ENCODE measurements at places on chromosomes 4 and X. TPM values are rescaled to one million over a fixed set of nuclear protein-coding genes. Genes with fewer than 3 reads are reported as not detected.

- DNase-seq = no peak
Observed at GRCh38 chrX:48933757-48934156, 14.9 kb upstream of the PIM2 start.

GRCh38 chr4:129446074-129446473 is 350.1 kb downstream of the C4orf33 start:
- no peak for DNase-seq

DNA sequence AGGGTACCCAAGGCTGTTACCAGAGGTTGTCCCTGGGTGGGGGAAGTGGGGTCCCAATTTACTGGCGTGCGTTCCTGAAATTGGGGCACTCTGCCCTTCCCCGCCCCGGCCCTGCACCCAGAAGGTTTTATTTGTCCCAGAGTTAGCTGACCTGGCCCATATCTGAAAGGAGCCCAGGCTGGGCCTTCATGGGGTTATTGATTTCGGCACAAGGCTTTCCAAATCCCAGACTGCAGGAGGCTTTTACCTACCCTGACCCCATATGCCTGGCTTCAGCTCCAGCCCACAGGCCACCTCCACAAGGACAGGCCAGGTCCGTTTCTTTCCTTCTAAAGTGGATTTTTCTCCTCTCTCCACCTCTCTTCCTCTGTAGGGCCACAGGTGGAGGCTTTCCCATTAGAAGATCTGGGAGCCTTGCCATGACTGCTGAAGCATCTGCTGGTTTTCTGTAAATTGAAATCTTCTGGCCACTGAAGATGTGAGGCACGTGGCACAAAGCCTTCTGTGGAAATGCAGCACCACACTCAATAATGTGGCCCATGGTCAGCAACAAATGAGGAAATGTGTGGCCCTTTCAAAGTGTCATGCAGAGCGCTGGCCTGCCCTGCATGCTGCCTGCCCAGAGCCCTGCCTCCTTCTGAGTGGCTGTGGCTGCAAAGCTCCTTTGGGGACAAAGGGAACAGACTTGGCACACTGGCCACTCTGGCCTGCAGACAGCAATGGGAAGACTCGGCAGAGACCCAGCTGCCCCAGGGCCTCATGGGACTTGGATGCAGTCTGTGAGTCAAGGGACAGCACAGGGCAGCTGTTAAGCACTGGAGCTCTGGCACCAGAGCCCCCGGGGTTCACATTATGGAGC is 43.1 kb upstream of the MTM1 start:
- DNase-seq = no peak

GRCh38 chr4:133596459-133596858 is 447.4 kb downstream of the PCDH10 start:
- DNase-seq = no peak

- DNase-seq = no peak
Observed at GRCh38 chr4:168998596-168998995, 11.5 kb downstream of the CBR4 start.

DNA sequence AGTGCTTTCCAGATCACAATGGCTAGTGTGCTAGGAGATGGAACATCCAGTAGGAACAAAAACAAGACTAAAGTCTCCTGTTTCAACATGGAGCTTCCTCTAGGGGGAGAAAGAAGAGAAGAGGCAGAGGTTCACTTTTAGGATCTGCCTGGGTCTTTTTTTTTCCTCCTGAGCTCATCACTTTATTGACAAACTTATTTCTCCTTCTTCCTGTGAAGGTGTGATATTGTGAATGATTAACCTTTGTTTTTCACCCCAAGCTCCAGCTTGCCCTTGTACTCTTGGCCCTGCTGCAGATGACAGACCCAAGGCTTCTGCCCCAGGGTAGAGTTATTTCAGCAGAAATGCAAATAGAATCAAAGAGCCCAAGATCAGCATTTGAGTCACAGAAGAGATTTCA is 13.5 kb downstream of the PAGE4 start:
- DNase-seq = no peak

GRCh38 chrX:13219991-13220764 is 99.7 kb downstream of the ATXN3L start:
- DNase-seq = no peak

GRCh38 chr4:162894387-162894786 is 272.3 kb downstream of the NAF1 start:
- DNase-seq = no peak

- DNase-seq = no peak
Observed at GRCh38 chrX:111169141-111169540, 73.2 kb downstream of the PAK3 start.

DNA sequence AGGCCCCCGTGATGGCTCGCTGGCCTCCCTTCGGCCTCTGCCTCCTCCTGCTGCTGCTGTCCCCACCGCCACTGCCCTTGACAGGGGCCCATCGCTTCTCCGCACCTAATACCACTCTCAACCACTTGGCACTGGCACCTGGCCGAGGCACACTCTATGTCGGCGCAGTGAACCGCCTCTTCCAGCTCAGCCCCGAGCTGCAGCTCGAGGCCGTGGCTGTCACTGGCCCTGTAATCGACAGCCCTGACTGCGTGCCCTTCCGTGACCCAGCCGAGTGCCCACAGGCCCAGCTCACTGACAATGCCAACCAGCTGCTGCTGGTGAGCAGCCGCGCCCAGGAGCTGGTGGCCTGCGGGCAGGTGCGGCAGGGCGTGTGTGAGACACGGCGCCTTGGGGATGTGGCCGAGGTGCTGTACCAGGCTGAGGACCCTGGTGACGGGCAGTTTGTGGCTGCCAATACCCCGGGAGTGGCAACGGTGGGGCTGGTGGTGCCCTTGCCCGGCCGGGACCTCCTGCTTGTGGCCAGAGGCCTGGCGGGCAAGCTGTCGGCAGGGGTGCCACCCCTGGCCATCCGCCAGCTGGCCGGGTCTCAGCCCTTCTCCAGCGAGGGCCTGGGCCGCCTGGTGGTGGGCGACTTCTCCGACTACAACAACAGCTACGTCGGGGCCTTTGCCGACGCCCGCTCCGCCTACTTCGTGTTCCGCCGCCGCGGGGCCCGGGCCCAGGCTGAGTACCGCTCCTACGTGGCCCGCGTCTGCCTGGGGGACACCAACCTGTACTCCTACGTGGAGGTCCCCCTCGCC is 3.0 kb downstream of the PLXNB3 start:
- peak; percentile 59 for DNase-seq

DNA sequence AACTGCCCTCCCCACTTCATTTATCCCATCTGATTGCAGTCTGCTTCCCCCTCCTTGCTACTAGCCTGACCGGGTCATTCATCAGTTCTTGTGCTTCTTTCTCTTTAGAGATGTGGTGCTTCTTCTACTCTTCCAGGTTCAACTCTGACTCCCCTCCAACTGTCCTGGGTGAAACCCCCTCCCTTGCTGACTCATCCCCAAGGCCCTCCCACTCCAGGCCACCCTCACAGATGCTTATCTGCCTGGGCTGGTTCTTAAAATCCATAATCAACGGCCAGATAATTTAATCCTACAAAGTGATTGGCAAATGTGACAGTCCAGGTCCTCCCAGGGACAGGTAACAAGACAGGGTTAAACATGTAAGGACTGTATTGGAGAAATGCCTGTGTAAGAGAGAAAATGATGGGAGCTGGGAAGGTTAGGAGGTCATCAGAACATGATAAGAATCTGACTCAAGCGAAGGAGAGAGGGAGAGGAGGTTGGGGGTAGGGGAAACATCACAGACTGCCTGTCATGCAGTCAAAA is 182.8 kb upstream of the C1QTNF7 start:
- DNase-seq = no peak

DNA sequence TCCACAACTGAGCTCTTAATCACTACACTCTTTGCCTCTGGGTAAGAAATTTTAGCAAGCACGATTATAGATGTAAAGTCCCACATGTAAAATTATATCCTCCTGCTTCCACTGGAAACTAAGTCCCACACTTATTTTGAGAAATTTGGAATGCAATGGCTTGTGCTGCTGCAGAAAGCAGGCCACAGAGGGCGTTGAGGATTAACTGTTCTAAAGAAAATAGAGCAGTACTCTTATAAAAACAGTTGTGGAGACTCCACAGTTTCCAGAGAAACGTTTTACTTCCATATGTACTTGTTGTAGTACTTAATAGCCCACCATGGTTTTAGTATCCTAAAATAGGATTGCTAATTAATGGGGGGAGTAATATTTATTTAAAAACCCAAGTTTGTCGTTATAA is 1.7 kb upstream of the CENPC start:
- no peak for DNase-seq

The SNCA gene
- 19.8 TPM for total RNA-seq

The ABLIM2 gene
- 0.25 TPM for total RNA-seq

The CT45A1 gene
- not detected for total RNA-seq

The WDR17 gene
- 0.39 TPM for total RNA-seq

The FDCSP gene
- total RNA-seq = not detected

The SHOX gene
- not detected for total RNA-seq

The SSX2B gene
- total RNA-seq = not detected

The LNX1 gene
- total RNA-seq = not detected
